Brain (organoid and tissue), 16 donors: ENCODE measurements at places on chromosomes 4 and X. TPM values are rescaled to one million over a fixed set of nuclear protein-coding genes. Genes with fewer than 3 reads are reported as not detected.

The BGN gene
- polyA plus RNA-seq: 149 TPM

The CCNQ gene
- polyA plus RNA-seq: 32.1 TPM

The BTK gene
- polyA plus RNA-seq: 0.71 TPM

The VEGFC gene
- polyA plus RNA-seq: 2.0 TPM

The SORBS2 gene
- 7.2 TPM for polyA plus RNA-seq

The LIMCH1 gene
- 28.2 TPM for polyA plus RNA-seq

The ELF2 gene
- polyA plus RNA-seq: 15.4 TPM

The GPRIN3 gene
- 0.24 TPM for polyA plus RNA-seq
